ENCODE measurements at places on chromosomes 3 and 15.

GRCh38 chr3:177210744-177211502 is 13.6 kb upstream of the TBL1XR1 start:
- DNase-seq: no peak

- no peak for DNase-seq
These were observed 250.8 kb downstream of the TBC1D5 start for GRCh38 chr3:17491601-17492000.

- DNase-seq: no peak
These were observed 33.4 kb upstream of the SRP14 start for GRCh38 chr15:40072216-40072990.

DNA sequence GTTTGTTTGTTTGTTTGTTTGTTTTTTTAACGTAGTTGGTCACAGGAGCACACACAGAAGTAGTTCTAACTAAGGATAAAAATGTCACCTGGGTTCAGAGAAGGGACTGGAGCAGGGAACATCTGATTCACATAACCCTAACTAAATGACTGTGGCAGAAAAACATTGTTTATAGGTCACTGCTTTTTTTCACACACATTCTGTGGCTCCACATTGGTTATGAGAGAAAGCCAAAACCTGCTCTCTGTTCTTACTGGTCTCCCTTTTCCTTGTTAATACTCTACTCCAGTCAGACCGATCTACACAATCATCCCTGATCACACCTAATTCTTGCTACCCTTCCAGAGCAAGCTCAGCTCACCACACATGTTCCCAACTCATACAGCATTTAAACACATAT is 190.4 kb upstream of the ICE2 start:
- DNase-seq: no peak

GRCh38 chr15:92343924-92344643 is 49.6 kb upstream of the ST8SIA2 start:
- DNase-seq: no peak

GRCh38 chr15:99098426-99098825 is 6.5 kb upstream of the SYNM start:
- no peak for DNase-seq
